ENCODE measurements at places on chromosomes 2 and 18. TPM values are rescaled to one million over a fixed set of nuclear protein-coding genes. Genes with fewer than 3 reads are reported as not detected.

The AKAIN1 gene
- not detected for total RNA-seq

The CEP192 gene
- total RNA-seq, result 15.5 TPM

The VWA3B gene
- 0.08 TPM for total RNA-seq

The NMUR1 gene
- not detected for total RNA-seq

The MAPRE3 gene
- total RNA-seq, result 6.9 TPM

The R3HDM1 gene
- total RNA-seq, result 16.3 TPM

The TPO gene
- 0.23 TPM for total RNA-seq

The SERPINB13 gene
- 8.0 TPM for total RNA-seq

The CCDC74A gene
- total RNA-seq, result 6.0 TPM

The MARCHF4 gene
- total RNA-seq, result 0.72 TPM

The TNFAIP6 gene
- not detected for total RNA-seq

The APCDD1 gene
- total RNA-seq, result 4.6 TPM

The PAX8 gene
- 3.7 TPM for total RNA-seq

The KCNF1 gene
- total RNA-seq, result 0.04 TPM

The C1QL2 gene
- total RNA-seq, result not detected

The REG1B gene
- not detected for total RNA-seq

The GREB1 gene
- total RNA-seq, result 0.31 TPM

The MPV17 gene
- 110 TPM for total RNA-seq

The LRRC30 gene
- total RNA-seq, result not detected

The MC5R gene
- not detected for total RNA-seq

The AFTPH gene
- 23.2 TPM for total RNA-seq

The SLC14A1 gene
- not detected for total RNA-seq

The NBAS gene
- total RNA-seq, result 30.6 TPM

The KIF1A gene
- total RNA-seq, result not detected

The AGXT gene
- total RNA-seq, result not detected

The CPLX4 gene
- not detected for total RNA-seq

The PECR gene
- 5.8 TPM for total RNA-seq

The B3GNT2 gene
- total RNA-seq, result 41.3 TPM

The CFAP53 gene
- total RNA-seq, result 0.86 TPM

The GNLY gene
- total RNA-seq, result not detected

The CTAGE1 gene
- not detected for total RNA-seq

The SOCS6 gene
- 13.0 TPM for total RNA-seq

The CD302 gene
- total RNA-seq, result 1.7 TPM

The DPP4 gene
- total RNA-seq, result 0.27 TPM

The RAB31 gene
- 25.5 TPM for total RNA-seq

The DSG2 gene
- total RNA-seq, result 73.2 TPM

The POU3F3 gene
- total RNA-seq, result not detected

The SATB2 gene
- 0.30 TPM for total RNA-seq

The GCFC2 gene
- total RNA-seq, result 16.9 TPM

The GTF3C2 gene
- 42.2 TPM for total RNA-seq

The HOXD8 gene
- total RNA-seq, result not detected

The HOXD9 gene
- not detected for total RNA-seq

The CAPN13 gene
- total RNA-seq, result not detected

The PHLPP1 gene
- total RNA-seq, result 6.9 TPM

The B3GNT7 gene
- total RNA-seq, result 0.34 TPM

The REEP1 gene
- total RNA-seq, result not detected

The ANKRD62 gene
- total RNA-seq, result not detected

The DHRS9 gene
- total RNA-seq, result not detected

The TUBA3E gene
- not detected for total RNA-seq

The POTEJ gene
- total RNA-seq, result not detected

The HRH4 gene
- total RNA-seq, result 0.08 TPM

The REG3G gene
- not detected for total RNA-seq

The CRYGC gene
- not detected for total RNA-seq

The ZNF385B gene
- not detected for total RNA-seq

The PPP1R1C gene
- 8.6 TPM for total RNA-seq

The ATF2 gene
- 26.8 TPM for total RNA-seq

The CTNNA2 gene
- not detected for total RNA-seq

The CHRND gene
- not detected for total RNA-seq

All from hair follicular keratinocyte (primary cell).